ENCODE measurements at places on chromosomes 6 and 20. TPM values are rescaled to one million over a fixed set of nuclear protein-coding genes. Genes with fewer than 3 reads are reported as not detected.

TNFAIP3 gene
- 5.3 TPM for total RNA-seq

EPPIN gene
- not detected for total RNA-seq

SMPDL3A gene
- 2.0 TPM for total RNA-seq

SNX5 gene
- total RNA-seq = 226 TPM

SYTL3 gene
- total RNA-seq = 0.25 TPM

PPP1R16B gene
- 1.6 TPM for total RNA-seq

LTA gene
- total RNA-seq = not detected

SLC32A1 gene
- total RNA-seq = 0.04 TPM

Data from neural progenitor cell (in vitro differentiated cells).